ENCODE measurements at places on chromosomes 5 and 9.

- DNase-seq = no peak
These were observed 198.2 kb upstream of the MSX2 start for GRCh38 chr5:174526177-174526576.

DNA sequence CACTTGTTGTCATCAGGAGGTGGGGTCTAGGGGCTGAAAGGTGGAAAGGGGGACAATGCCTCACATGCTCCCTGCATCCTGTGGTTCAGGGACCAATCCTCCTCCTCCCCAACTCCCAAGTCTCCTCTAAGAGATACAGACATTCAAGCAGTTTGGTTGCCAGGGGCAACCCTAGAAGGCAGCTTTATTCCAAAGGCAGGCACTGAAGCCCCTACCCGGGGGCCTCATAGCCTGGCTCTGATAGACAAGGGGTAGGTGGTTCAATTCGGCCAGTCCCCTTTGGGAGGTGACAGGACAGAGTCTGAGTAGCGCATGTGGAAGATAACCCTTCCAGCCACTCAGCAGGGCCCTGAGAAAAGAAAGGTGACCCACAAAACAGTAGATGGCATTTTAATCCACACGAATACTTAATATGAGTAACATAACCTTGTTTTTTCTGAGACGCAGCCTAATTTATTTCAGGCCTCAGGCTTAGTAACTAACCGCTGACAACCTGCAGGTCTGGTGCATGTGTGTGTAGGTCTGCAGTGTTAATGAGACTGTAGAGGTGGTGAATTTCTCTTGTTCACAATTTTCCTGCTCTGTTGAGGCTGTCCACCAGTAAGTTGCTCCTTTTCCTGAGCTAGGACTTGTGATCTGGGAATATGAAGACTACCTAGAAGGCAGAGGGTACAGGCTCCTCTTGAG lies 31.3 kb upstream of the HSPA9 start:
- no peak for DNase-seq

DNA sequence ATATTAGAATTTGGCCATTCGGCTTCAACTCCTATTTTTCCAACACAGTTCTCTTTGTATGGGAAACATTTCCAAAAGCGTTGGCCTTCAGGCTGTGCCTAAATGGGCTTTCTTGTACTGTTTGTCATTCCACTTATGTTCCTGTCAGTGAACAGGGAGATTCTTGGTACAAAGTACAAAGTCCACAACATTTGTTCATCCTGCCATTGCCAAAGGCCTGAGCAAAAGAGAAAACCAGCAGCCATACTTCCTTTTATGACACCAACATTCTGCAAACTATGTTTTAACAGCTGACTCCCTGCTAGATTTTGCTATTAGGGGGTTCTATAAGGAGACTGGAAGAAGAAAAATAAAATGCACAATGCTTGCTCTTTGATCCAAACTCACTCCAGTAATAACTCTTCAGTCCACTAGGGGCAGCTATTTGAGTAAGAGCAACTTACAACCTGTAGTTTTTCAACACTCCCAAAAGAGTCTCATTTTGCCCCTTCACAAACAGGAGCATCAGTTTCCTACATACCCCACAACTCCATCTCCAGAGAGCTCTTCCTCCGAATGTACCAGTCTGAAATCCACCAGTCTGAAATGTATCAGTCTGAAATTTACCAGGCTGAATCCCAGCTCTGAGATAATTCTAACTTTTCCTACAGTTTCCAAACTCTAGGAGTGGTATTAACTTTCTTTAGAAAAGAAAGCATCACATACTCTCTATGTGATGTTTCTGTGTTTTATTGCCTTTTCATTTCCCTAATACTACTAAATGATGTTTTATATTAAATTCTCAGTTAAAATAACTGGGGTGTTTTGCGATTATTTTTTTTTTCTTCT lies 693.8 kb downstream of the DNAH5 start:
- peak; percentile 6 for DNase-seq

DNA sequence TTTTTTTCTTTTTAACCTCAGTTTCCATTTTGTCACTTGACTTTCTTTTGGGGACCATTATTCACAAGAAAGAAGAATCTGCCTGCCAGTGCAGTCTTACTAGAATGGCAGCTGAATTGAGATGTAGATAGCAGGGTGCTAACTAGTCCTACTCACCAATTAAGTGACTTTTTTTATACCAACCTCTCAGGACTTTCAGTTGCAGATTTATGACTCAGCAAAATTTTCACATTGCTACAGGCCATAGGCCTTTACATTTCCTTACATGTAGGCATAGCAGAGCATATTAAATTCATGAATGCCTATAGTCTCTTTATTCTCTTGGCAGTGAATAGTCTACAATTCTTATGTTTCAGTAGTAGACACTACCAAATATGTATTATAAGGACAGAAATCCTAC lies 54.0 kb upstream of the FKTN start:
- DNase-seq = no peak

DNA sequence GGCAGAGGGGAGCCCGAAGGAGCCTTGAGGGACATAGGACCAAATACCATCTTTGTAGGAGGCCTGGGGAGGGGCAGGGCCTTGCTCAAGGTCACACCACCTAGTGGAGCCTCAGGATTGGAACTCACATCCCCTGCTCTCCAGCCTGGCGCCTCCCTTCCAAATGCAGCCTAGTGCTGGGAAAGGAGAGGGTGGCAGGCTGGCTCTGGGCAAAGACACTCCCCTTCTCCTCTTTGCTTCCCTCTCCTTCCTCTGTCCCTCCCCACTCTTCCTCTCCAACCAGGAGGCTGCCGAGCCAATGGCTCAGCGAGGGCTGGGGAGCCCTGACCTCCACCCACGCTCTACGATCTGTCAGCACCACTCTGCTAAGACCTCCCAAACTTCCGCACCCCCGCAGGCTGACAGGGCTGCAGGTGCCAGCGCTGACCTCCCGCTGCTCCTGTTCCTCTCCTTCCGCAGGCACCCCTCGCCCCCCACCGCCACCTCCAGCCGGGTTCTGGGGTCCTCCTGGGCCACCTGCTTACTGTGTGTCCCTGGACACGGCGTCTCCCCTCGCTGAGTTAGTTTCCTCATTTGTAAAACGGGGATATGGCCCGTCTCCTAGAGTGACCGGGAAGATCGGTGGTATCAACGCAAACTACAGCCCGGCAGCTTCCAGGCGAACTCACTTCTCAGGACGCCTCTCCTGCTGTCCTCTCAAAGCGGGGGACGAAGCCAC lies 52.9 kb downstream of the C9orf50 start:
- DNase-seq = peak; percentile 58

Data from suppressor macrophage (primary cell).